ENCODE measurements at places on chromosomes 5 and 9.

DNA sequence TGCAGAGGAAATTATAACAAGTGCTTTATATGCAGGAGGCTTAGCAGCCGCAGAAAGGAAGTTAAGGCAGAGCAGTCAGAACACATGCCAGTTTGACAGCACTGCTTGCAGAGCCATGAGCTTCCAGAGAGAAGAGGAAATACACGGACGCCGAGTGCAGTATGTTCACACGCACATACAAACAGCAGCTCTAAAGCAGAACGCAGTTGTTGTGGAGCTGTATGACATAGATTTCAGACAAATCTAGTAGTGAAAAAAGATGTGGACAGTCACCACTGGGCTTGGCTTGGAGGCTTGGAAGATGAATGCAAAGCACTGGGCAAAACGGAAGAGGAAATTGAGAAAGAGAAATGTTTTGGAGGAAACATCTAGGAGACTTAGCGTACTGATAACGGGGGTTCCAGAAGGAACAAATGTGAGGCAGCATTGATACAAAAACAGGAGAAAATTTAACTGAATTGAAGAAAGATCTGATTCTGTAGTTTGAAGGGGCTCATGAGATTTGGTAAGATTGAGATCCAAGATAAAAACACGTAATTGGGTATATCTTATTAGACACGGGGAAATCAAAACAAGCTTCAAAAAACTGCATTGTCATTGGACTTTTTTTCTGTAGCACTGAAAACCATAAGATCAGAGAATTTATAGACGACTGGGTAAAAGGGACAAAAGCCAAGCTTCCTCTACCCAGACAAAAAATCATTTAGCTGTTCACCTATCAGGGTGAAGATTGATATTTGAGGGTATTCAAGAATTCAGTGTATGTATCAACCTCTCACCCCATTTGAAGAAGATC is 19.6 kb upstream of the ROPN1L start:
- no peak for DNase-seq

- DNase-seq: no peak
Measured at GRCh38 chr5:9604416-9604815, 25.7 kb downstream of the TAS2R1 start.

DNA sequence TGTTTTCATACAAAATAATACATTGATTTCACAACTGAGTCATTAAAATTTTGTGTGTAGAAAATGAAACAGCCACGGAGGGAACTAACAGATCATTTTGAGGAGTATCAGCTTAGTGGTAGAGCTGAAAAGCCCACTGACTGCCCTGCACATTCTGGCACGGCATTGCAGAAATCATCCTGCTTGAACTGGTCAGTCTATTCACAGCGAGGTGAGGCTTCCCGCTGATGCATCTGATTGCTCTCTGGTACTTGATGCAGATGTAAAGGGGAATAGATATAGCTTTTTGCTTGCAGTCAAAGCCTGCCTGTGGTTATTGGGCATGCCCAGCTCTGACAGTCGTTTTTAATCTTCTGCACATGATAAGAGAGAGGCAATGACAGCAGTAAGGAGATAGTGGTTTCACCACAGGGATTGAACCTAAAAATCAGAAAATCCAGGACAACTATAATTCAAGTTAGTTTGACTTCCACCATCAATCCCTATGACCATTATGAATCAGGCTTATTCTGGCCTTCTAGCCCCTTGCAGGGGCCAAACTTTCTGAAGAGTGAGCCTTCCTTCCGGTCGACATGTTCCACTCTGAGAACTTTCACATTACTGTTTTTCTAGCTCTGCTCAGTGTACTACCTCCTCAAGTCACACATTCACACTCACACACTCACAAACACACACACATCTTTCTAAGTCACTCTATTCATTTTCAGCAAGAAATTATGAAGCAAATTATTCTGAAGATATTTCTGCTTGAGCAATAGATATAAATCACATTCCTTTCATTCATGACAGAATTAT is 782.8 kb upstream of the NUDT12 start:
- no peak for DNase-seq

GRCh38 chr5:106522296-106522695 is 1148.4 kb downstream of the EFNA5 start:
- no peak for DNase-seq

DNA sequence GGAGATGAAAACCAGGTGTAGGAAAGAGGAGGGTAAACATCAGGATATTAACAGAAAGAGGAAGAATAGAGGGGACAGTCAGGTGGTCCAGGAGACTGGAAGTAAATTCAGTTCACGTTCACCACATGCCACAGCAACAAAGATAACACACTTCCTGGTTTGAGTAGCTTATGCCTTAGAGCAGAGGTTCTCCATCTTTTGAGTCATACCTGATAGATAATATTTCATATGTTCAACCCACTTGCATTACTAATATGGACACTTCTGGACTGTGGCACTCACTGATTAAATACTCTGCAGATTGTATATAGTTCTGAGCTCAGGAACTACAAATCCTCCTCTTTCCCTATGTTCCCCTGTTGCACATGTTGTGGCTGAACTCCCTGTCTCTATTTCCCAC is 179.9 kb upstream of the NR3C1 start:
- no peak for DNase-seq

DNA sequence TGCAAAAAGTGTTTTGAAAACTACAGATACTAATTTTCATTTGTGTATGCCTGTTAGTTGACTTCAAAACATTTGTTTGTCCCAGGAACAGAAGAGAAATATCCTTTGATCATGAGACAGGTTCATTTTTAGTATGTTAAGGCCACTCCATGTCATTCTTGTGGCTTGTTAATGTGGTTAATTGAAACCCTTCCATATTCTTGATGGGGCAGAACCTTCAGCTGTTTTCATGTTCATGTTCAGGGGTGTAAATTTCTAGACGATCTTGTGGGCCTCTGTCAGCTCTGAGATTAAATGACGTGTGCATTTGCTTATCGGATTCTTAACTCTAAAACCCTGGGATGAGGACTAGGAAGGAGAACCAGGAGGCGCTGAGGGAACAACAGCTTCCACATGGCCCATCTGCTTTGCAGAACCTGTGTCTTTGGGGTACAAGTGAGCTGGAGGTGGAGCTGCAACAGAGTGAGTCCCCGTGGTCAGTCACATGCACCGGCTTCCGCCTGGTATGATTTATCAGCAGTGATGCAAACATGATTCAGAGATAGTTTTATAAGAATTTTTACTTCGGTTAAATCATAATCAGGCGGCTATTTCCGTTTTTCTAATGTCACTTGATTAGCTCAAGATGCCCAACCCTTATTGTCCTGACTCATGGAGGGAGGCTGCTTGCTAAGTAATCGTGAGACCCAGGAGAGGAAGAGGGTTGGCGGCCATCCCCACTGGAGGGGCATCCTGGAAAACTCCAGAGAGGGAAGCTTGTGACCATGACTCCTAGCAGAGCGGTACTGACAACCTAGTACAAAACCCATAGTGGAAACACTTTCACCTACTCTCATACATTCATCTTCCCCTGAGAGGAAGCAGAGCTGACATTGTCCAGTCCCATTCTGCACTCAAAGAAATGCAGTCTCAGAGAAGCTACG is 138.4 kb downstream of the C9orf152 start:
- no peak for DNase-seq

DNA sequence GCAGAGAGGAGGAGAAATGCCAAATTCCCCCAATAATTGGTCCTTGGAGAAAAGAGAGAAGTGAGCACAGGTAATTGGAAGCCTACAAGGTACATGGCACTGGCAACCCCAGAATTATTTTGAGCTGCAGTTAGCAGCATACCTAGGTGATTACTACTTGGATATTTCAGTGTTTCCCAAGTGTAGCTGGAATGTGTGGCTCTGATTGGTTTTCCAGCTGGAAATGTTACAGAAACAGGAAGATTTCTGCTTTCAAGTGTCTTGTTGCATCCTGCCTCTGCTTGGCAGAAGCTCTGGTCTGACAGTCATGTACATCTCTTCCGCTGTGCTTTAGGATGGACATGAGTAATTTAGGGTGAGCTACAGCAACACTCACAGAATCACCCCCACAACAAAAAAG is 262.1 kb downstream of the ENC1 start:
- no peak for DNase-seq

DNA sequence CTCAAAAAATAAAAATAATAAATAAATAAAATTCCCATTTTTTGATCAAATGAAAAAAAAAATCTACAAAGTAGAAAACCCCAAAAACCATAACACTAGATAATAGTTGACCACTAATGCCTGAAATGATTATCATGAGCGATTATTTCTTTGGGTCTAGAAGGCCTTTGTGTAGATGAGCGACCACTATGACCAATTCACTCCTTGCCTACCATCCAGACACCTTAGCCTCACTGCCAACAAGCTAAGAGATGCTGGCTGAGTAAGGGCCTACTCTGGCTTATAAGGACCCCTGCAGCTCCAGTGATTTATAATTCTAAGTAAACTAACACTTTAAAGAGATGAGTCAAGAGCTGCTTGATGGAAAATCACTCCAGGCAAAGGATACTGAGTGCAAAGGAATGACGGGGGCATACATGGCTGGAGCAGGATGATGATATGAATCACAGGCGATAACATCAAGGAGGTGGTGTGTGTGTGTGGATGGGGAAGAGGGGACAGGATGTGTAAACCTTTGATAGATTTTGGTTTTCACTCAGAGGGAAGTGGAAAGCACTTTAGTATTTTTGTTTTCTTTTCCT is 4.8 kb upstream of the F2RL1 start:
- DNase-seq: no peak

DNA sequence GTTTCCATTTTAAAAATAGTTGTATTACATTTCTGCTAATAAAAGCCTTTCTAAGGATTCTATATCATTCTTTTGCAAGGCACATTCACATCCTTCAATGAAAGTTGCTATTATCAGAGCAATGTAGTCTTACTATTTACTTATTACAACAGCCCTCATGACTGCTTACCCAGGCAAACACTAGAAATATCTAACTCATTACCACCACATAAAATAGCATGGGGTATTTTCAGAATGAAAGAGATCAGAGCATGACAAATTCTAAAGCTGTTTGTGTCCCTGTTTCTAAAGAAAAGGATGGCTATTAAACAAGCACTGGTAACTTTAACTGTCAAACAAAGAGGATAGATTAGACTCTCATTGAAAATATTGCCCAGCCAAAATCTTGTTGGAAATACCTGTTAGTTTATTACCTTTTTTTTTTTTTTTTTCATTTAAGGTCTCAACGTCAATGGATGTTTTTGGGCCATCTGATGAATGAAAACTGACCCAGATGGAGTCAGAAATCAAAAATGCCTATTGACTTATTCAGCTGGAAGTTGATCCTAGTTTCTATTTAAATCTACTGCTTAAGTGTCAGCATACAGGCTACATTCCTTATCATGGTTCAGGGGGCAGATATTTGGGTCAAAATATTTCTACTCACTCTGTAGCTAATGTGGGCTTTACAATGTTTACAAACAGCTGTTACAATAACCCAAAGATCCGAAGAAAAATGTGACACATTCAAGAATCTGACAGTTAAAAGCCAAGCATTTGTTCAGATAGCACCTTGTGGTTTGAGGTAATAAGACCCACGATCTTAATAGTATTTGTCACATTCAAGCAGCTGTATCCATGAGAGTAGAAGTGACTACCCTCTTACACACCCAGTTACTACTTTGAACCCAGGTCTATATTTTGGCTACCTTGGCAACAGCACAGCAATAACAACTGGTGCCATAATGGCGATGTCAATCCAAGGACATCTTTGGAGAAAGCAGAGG is 554.8 kb upstream of the MEF2C start:
- no peak for DNase-seq

- no peak for DNase-seq
Measured at GRCh38 chr9:123157221-123157620, 111.2 kb downstream of the STRBP start.

DNA sequence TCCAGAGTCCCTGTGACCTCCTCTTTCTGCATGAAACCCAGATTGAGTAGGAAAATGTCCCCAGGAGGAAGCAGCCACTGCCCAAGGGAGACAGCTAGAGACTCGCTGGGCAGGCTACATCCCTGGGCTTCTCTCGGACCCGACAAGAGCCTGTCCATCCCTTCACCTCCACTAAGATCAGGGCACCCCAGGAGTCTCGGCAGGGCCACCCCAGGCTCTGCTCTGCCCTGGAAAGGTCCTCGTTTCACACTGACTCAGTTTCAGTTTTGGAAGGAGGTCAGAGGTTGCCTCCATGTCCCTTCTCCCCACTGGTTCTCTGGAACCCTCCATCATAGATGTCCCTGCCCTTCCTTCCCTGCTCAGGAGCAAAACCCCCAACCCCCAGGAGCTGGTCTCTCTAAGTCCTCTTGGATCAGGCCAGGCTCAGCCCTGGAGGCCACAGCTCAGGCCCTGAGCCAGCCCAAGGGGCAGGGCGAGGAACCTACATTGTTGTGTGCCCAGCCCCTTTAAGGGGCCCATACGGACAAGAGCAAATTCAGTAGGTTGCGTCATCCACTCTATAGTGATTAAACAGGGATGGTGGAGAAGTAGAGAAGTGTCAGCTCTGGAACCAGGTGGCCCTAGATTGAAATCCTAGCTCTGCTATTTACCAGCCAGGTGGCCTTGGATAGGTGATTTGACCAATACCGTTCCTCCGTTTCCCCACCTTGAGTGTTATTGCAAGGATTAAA is 37.4 kb downstream of the C9orf50 start:
- DNase-seq: no peak

DNA sequence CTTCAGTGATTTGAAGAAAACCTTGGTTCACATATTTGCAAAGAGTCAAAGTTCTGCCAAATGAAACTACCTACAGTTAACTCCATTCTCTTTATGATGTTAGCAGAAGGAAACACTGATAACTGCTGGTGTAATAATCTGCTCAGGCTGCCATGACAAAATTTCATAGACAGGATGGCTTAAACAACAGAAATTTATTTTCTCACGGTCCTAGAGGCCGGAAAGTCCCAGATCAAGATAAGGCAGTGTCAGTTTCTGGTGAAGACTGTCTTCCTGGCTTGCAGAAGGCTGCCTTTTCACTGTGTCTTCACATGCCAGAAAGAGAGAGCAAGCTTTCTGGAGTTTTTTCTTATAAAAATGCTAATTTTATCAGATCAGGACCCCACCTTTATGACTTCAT is 102.4 kb upstream of the PARP8 start:
- DNase-seq: no peak

DNA sequence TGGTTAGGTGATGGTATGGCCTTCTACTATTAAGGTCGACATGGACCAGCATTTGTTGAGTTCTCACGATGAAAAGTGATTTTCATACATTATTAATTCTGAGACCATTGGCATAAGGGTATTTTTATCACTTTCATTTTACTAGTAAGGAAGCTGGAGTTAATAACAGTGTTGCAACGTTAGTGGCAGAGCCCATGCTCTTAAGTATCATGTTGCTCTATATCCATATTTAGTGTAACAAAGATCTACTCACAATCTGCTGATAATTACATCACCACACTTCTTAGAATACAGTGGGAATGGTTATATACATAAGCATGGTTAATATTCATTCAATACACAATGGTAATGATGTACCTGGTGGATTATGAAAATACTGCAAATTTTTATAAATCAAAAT is 81.9 kb downstream of the PRR16 start:
- no peak for DNase-seq

GRCh38 chr5:139835656-139836055 is 40.0 kb downstream of the PSD2 start:
- no peak for DNase-seq

DNA sequence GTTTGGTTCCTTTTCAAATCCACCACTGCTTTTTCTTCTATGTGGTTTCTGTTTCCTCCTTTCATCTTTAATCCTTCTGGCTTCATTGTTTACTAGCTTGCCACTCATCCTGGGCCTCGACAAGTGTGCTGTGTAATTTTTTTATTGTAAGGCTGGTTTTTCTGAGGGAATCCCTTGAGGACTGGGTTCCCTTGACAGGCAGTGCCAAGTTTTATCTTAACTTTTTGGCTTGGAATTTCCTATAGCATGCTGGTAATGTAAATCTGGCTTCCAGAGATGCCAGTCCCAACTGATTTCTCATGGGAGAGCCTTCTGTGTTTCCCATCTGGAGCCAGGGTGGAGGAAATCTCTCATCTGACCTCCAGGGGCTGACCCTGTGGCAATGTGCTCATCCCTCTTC is 184.7 kb downstream of the ROR2 start:
- no peak for DNase-seq
